ENCODE measurements at places on chromosomes 6 and 20. TPM values are rescaled to one million over a fixed set of nuclear protein-coding genes. Genes with fewer than 3 reads are reported as not detected.

DNA sequence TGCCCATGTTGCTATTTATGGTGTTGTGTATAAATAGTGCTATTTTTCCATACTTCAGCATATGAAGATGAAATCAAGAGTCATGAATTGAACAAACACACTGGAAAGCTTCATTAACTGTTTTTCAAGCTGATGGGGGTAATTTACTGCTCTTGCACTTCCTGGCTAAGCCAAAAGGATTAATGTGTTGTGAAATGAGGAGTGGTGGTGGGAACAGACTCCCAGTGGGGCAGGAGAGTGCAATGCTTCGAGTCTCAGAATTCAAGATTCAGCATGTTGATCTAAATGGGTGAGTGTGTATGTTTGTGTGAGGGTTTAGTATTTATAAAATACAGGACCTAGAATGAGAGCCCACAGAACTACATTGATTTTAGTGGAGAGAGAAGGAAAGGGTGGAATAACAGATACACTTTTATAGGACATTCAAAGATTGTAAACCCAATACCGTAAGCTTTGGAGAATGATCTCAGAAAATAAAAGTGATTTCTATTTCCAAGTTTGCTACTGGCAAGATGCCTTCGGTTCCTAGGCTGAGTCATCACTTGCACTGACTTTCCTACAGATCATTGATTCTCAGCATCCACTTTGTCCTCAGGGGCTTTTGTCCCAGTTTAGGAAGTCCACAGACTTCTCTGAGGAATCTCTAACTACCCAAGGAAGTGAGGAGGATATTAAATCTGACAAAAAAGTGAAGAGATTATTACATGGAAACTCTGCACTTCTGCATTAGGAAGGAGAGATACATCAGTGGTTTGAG lies 303.6 kb downstream of the TRDN start:
- no peaks in the 10 kb centered on the region for H3K36me3 ChIP-seq
- no peaks in the 10 kb centered on the region for H3K27me3 ChIP-seq

DNA sequence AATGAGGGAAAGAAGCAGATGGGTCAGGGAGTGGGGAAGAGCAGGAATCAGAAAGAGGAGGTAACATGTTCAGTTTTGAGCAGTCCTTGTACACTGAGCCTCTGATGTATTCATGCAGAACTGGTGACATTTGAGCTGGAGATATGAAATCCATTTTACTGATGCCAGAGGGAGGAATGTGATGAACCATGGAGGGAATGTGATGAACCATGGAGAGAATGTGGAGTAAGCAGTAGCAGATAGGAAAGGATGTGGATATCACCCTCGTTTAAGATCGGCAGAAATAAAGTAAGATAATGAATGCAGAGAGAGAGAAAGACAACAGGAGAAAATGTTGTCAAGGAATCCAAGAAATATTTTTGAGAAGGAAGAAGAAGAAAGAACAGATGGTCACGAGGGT lies 231.6 kb downstream of the TBXT start:
- H3K27me3 ChIP-seq: peaks cover 4% of the 10 kb centered on the region
- H3K4me1 ChIP-seq: no peaks in the 10 kb centered on the region
- DNase-seq: no peak
- H3K4me3 ChIP-seq: no peak overlapping the region

Gene COX4I2
- not detected for total RNA-seq

Gene HLA-G
- 2.9 TPM for total RNA-seq

Measured in activated CD8-positive, alpha-beta T cell treated with anti-CD3 and anti-CD28 coated beads, Interleukin-2, amount 10 ng/mL, durations not matched to agents 7 days and 5 days (primary cell).